ENCODE measurements at places on chromosomes 4 and X.

- no peak for DNase-seq
These were observed 38.7 kb downstream of the SGMS2 start for GRCh38 chr4:107863416-107863815.

DNA sequence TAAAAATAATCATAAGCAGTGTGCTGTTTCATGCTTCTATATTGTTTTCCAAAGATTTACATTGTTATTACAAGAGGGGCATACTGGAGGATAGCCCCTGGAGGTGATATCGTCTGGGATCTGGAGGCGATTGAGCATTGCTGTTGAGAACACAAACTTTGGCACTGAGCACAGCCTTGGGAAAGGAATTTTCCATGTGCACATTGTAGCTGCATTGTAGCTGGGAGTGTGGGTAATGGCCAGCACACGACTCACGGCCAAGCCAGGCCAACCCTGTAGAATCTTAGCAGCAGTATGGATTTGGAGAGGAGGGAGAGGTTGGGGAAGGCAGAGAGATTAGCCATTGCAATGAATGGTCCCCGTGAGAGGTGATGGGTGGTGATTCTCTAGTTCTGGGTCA lies 121.9 kb downstream of the SMIM20 start:
- DNase-seq = no peak

GRCh38 chr4:148271166-148271565 lies 171.0 kb downstream of the NR3C2 start:
- no peak for DNase-seq

DNA sequence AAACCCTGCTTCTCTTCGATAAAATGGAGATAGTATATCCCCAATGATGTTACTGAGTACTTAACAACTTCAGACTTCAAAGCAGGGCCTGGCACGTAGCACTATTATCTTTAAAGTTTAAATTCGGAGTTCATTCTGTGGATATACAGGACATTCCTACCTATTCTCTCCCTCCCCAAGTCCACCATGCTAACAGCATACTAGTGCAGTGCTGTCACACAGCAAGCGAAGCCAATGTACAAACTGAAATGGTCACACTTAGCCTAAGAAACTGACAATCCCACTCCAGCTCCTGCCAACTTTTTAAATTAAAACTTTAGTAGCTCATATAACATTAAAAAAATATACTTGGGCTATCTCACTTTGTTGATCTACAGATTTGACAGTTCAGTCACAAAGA lies 1.2 kb upstream of the DNAJB14 start:
- DNase-seq = no peak

- DNase-seq = no peak
These were observed 65.9 kb upstream of the OGT start for GRCh38 chrX:71466979-71467523.

DNA sequence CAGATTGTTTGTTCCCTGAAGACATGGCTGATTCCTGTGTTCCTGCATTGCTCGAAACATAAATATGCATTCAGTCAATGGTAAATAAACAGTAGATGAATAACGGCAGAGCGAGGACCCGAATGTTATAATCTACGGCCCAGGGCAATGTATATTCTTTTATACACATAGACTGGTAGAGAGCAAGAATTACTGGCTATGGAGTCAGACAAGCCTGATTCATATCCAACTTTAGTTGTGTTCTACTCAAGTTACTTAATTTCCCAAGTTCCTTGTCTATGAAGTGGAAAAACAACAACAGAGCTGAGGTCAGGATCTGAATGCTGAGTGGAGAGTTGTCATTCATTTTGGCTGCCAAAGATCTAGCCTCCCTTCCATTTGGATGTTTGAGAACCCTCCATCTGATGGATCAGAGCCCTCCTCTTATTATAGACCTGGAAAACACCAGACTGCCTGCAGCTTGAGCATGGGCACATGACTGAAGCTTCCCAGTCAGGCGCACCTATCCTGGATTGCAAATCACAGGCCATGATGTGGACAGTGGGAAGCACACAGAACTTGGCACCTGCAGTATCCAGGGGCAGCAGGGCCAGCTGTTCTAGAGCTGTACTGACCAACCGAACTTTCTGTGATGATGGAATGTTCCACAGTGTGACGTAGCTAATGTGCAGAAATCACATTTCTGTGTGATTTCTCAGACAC lies 80.1 kb downstream of the FAM184B start:
- DNase-seq = no peak

- DNase-seq = peak; percentile 21
These were observed 96.5 kb upstream of the MAOA start for GRCh38 chrX:43559644-43560043.

GRCh38 chr4:90209922-90210321 lies 82.7 kb downstream of the CCSER1 start:
- DNase-seq = no peak

- DNase-seq = no peak
These were observed 162.6 kb downstream of the RTL3 start for GRCh38 chrX:78496483-78496882.

DNA sequence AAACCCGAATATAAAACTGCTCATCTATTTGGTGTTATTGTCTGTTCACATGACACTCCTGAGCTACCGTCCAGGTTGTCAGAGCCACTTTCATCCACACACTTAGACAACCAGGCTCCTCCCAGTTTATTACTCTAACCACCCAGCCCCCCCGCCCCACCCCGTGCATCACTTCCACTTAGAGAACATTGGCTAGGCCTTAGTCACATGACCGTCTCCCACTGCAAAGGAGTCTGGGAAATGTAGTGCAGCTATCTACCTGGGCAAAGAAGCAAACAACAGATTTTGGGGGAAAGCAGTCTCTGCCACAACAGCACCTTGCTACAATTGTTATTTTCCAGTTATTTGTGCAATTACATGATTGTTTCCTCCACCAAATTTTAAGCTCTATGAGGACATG lies 57.6 kb upstream of the RBPJ start:
- DNase-seq = no peak

GRCh38 chr4:55736605-55737183 lies 82.9 kb upstream of the EXOC1L start:
- no peak for DNase-seq

DNA sequence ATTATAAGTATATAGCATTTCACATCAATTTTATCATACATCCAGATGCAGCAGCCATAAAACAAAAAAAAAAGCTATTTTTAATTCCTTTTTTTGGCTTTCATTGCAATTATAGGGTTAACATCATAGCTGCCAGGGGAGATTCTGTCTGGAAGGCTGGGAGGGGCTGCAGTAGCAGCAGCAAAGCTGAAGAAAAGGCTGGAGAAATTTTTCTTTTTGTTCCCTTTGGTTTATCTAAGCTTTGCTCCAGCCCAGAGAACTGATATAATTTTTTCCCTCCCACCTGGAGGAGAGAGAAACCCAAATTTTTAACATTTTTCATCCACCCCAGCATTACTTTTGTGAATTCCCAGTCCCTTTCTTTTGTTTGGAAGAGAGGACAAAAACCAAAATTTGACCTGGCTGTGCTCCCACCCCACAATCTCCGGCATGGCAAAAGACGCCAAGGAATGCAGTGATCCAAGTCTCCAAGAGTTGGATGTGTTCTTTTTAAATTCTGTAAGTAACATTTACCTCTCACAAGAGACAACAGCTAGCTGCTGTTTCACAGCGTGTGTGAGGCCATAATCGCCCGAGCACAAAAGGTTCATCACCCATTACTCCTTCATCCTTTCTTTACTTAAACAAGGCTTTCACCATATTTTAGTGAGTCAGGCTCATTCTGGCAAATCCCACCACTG lies 25.1 kb upstream of the FAM156A start:
- DNase-seq = no peak

- DNase-seq = no peak
These were observed 26.4 kb downstream of the CYTL1 start for GRCh38 chr4:4992833-4993232.

DNA sequence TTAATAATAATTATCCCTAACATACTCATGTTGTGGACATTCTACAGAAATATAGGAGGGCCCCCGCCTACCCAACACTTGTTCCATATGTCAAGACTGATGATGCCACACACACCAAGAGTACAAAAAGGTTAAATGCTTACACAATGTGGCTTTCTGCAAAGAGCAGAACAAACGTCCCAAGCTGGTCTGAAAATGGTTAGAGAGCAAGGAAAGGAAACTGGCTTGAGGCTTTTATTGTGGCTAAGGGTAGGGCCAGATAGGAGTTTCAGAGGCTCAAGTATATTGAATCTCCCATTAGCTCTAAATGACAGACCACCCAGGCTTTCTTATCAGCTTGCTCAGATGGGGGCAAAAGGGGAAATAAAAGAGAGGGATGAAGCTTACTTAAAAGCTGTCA lies 134.1 kb upstream of the C1QTNF7 start:
- DNase-seq = no peak

- no peak for DNase-seq
These were observed 161.6 kb downstream of the CHIC2 start for GRCh38 chr4:53902786-53903185.

GRCh38 chr4:825063-825970 lies 612 bp downstream of the CPLX1 start:
- no peak for DNase-seq

DNA sequence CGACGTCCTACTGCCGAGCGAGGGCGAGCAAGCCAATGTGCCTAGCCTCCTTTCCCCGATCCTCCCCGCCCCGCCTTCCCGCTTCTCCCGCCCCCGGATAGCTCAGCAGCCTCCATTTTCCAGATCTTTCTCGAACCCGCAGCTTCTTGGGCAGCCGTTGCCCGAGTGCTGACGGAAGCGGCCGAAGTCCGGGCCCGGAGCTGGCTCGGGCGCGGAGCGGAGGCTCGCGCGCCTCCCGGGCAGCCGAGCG lies 172 bp upstream of the HSPA4L start:
- no peak for DNase-seq

DNA sequence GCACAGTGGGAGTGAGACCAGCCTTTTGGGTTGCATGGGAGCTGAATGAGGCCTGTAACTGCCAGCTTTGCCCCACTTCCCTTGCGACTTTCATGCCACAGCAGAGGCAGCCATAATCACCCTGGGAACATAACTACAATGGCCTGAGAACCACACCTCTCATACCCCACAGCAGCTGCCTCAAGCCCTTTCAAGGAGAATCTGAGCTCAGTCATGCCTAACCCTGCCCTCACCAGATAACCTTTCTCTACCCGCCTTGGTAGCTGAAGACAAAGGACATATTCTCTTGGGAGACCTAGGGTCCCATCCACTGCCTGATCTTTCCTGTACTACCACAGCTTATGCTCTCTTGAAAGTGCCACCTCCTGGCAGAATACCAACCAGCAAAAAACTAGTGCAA lies 599.9 kb upstream of the IGFBP7 start:
- DNase-seq = no peak

- no peak for DNase-seq
These were observed 111.7 kb downstream of the CDKL5 start for GRCh38 chrX:18537068-18537467.

GRCh38 chr4:13529128-13529919 lies 15.0 kb downstream of the NKX3-2 start:
- DNase-seq = no peak

DNA sequence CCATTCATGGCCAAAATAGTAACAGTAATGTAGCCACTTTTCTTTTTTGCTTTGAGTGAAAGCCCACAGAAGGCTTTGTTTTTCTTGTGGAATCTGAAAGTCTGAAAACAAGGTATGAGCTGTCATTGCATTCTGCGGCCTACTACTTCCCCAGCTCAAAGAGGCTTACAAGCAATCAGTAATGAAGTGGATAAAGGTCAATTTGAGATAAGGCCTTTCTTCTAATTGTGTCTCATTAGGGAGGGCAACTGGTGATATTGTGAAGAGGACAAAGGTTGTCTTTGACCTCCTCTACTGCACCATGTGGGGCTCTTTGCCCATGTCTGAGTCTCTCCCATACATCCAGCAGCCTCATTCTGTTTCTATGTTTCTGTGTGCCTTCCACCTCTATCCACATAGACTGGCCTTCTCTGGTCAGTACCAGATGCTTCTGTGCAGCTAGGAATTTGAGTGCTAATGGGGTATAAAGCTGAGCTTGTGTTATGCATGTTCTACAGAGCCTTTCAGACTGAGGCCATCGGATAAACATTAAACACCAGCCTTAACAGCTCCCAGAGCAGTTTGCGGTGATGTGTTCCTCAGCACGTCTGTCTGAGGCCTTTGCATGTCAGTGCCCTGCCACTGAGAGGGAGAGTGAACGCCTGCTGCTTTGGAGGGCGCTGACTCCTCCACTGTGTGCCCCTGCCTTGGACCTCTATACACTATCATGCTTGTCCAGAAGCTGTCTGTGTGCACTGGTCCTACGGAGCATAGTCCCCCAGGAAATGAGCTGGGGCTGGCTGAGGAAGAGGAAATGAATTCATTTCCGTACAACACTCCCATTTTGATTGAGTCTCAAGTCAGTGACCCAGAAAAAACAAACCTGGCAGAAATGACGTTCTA lies 80.2 kb downstream of the SH2D1A start:
- no peak for DNase-seq

GRCh38 chr4:42953321-42953720 lies 60.8 kb downstream of the GRXCR1 start:
- no peak for DNase-seq

DNA sequence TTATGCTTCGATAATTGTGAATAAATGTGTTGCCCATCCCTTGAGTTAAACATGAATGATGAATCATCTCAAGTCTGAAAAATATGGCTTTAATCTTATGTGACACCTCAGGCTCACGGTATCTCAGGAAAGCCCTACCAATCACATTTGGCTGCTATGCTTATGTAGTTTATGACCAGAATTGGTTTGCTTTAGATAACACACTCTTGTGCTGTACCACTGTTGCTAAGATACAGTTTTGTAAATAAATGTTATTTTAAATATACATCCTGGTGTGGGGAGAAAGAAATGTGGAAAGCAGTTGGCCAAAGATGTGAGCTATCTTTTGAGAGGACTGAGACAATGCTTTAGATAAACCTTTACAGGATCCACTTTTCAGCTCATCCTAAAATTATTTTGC lies 63.2 kb downstream of the NPY1R start:
- no peak for DNase-seq

DNA sequence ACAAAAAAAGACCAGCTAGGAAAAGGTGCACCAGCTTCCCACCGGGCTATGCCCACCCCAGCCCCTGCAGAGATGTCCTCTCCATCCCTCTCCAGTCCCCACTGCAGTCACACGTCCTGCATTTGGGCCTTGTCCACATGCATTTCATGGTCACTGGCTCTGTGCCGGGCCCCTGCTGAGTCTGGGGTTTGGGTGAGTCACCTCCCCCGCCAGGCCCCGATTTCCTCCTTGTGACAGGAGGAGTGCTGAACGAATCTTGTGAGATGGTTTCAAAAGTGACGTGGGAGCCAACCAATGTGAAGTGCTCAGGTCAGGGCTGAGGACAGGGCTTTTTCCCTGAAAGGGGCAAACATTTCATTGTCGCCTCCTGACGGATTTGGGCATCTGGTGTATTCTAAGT lies 7.1 kb downstream of the CPZ start:
- no peak for DNase-seq

DNA sequence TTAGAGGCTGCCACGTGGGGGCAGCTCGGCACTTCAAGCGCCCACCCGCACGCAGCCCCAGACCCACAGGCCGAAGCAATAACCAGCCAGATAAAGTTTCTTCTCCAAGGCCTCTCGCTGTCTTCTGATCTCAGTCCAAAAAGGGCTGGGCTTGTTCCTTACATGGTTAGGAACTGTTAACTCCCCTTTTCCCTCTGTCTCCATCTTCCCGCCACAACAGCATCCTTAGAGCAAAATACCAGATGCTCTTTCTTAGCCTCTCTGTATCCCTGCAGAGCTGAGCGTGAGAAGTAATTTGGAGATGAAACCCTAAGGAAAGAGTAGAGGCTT lies 23.4 kb upstream of the KIAA1210 start:
- no peak for DNase-seq

GRCh38 chrX:55702671-55703070 lies 14.9 kb upstream of the RRAGB start:
- no peak for DNase-seq

All from NCI-H1105 treated with DMSO at 0.1 percent for 48 hours (cell line).